ENCODE measurements at places on chromosomes 5 and 9. TPM values are rescaled to one million over a fixed set of nuclear protein-coding genes. Genes with fewer than 3 reads are reported as not detected.

DNA sequence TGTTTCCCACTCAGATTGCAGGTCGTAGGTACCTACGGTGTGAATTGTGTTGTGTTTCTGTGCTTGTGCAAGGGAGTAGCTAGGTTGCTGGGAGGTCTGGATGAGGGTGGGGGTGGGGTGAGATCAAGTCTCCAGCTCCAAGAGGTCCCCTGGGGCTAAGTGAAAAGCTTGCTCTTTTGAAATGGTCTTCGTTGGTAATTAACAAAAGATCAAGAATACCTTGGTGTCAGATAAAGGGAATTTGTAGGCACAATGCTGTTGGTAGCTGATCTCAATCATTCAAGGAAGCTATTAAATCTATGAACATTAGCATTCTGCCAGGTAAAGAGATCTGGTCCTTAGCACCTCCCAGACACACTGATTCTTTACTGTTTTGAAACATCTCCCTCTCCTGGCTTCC is 928 bp upstream of the PCDHGC4 start:
- ATAC-seq: no peak

The GABRA1 gene
- total RNA-seq: not detected

DNA sequence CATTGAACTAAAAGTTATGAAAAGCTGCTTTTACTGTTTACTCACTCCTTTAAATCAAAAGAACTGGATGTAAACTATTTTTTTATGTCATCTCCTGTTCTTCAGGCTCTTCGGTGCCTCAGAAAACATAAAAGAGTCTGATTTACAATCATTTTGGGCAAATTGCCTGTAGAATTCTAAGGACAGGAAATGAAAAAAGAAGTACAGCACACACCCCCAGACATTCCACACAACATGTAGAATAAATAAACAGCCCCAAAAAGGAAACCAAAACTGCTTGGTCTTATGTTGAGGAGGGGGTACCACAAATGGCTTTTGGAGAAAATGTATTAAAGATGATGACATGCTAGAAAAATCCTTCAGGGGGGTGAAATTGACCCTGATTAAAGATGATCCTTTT is 57.2 kb downstream of the ITGA1 start:
- ATAC-seq: no peak

The CCDC171 gene
- total RNA-seq: 4.5 TPM

DNA sequence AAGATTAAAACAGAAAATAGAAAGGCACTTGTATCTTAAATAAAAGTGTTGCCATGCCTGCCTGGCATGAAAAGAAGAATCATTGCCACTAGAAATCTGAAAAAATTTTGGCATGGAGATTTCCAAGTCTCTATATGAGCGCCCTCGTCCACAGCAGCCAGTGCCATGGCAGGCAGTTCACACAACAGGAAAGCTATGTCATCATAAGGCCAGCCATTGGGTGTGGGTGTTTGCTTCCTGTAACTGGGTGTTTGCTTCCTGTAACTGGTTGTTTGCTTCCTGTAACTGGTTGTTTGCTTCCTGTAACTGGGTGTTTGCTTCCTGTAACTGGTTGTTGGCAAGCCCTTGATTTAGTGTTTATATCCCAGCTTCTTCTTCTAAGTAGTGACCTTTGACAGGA is 446.7 kb downstream of the IRX1 start:
- ATAC-seq: no peak

DNA sequence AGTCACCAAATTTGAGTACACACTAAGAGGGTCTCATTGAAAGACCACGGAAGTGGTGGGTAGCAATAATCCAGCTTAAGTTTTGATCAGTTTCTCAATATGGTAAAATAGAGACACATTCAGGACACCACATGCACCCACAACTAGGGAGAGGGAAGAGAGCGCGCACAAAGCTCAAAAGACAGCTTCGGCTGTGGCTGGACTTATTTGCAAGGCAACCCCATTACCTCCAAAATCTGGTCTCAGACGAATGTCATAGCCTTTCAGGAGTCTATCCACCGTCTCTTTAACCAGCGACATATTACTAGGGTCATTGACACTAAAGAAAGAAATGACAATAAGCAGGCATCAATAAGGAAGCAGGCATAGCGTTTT is 443 bp downstream of the GABRB2 start:
- no peak for ATAC-seq

DNA sequence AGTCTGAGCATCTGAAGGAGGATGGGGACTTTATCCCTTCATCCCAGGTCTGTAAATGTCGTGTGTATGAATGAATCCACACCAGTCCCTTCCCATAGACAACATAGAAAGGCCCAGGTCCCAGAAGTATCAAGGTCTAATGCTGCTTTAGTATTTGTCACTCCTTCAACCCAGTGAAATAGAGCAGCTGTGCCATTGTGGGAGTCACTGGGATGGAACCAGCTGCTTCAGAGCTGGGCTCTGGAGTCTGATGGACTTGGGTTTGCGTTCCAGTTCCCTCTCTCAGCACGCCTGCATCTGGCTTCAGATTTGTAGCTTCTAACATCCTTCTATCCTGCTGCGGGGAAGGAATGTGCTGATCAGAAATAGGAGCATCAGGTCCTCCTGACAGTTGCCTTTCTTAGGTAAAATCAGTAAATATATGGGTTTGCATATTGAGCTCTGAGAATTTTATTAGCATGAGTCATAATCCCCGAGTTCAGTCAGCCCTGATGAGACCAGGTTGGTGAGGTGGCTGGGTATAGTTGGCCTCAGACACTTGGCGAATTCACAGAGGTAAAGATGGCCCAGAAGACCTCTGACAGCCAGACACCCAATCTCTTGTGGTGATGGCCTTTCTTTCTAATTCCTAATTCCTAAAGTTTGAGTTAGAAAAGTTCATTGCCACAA is 10.1 kb downstream of the ACO1 start:
- no peak for ATAC-seq

The OR1N1 gene
- total RNA-seq: not detected

DNA sequence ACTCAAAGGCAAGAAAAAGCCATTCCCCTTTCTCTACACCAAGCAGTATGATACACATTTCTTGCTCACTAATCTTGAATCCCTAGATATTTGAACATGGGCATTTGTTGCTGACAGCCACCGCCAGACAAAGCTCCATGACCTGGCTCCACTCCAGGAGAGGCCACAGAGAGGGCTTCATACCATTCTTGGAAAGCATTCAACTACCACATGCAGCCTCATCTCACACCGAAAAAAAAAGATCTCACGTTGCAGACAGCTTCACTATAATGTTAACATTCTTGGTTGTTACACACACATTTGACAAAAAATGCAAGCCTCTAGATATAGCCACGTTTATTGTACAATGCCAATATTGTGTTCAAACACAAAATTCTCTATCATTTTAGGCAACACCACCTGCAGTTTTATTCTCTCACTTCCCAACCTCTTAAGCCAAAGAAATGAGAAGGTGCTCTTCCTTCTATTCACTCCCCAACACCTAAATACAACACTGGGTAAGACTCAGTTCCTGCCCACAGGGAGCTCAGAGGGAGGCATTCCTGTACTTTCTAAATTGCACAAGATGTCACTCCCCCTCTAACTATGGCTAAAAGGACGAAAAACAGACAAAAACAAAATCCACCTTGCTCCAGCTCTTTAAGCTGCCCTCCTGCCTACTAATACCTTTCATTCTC is 222.4 kb downstream of the TSSK1B start:
- no peak for ATAC-seq

GRCh38 chr5:158485047-158485446 is 614.7 kb downstream of the EBF1 start:
- no peak for ATAC-seq

DNA sequence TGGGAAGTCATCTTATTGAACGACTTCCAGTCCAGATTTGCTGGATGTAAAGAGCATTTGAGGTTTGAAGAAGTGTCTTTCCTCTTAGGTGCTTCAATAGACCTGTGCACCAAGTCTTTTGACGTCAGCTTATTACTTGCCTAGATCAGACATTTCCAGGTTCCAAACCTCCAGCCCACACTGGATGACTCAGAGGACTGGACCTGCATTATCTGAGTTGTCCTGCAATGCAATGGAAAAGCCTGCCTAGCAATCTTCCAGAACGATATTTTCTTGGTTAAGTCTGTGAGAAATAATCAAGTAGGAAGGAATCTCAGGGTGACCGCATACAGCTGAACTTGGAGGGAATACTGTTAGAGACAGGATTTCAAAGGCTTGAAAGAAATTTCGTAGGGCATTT is 147.2 kb upstream of the MOCS2 start:
- ATAC-seq: no peak

The NR5A1 gene
- total RNA-seq: not detected

DNA sequence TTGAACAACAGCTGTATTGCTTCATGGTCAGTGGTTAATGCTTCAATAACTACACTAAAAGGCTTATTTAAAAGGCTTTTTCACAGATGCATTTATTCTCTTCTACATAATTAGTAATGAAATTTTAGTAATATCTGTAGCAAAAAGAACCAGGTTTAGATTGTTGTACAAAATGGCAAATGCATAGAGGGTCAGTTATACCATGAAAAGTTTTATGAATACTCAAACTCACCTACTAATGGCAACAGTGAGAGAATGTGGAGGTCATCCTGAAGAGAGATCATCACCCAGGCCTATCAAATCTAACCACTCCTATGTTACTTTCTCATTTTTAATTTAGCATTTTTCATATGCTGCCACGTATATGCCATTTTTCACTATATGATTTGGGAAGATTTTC is 444.3 kb upstream of the CDH9 start:
- no peak for ATAC-seq

The GABRG2 gene
- 0.27 TPM for total RNA-seq

DNA sequence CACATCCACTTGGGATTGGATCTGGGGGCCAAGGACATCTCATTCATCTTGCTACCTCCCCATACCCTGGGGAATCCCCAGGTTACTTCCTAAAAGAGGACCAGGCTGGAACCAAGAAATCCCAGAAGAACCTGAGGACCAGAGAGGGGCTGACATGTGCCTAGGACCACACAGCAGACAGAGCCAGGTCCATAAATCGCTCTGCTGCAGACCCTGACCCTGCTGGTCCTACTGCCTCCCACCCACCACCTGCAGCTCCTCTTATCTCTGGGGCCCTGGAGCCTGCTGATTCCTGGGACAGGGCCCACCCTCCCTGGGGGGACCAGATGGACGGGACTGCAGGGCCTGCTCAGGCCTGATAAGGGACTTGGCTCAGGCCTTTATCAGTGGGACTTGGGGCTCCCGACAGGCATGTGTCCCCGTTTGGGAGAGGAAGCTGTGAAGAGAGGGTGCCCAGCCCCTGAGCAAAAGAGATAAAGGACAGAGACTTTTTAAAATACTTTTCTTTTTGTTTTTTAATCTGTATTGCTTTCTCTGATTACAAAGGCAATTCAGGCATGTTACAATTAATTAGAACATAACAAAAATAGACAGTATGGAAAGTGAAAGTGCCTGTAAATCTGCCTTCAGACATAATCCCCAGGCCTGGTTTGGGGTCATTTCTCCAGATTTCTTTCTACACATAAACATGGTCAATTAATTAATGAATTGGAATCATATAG is 101.3 kb upstream of the LARP1 start:
- peak; percentile 34 for ATAC-seq
